ENCODE measurements at places on chromosomes 1 and 21.

- DNase-seq = peak; percentile 27
These were observed 12.0 kb downstream of the ALDH9A1 start for GRCh38 chr1:165686121-165686970.

GRCh38 chr1:230366504-230366915 lies 59.6 kb downstream of the PGBD5 start:
- no peak for DNase-seq

DNA sequence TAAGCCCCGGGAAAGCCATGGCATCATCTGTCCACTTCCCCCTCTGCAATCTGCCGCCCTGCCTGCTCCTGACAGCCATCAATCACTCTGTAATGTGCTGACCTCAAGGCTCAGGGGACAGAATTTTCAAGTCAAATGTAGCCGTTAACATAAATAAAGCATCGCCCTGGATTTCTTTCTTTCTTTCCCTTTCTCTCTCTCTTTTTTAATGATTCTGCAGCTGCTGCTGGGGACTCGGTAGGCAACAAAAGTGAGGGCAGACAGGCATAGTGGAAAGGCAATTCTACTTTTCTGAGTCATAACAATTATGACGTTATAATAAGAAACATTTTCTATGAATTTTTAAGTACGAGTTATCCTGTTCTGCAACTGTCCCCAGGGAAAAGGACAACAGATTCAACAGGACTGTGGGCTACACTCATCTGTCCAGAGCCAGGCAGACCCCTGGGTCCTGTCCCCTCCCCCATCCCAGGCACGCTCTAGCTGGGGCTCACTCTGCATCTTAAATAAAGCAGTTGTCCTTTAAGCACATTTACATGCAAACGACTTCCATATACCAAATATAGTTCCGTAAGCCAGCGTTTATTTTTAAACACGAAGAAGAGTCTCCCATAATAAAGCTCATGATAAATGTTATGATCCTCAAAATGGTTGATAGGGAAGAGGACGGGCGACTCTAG lies 78.7 kb downstream of the SSBP3 start:
- DNase-seq = no peak

- DNase-seq = no peak
These were observed 72.2 kb downstream of the AGPAT3 start for GRCh38 chr21:43937051-43937832.

GRCh38 chr1:215007880-215008279 lies 74.7 kb upstream of the KCNK2 start:
- no peak for DNase-seq

GRCh38 chr21:45300786-45301520 lies 13.3 kb upstream of the POFUT2 start:
- DNase-seq = no peak

- DNase-seq = no peak
These were observed 56.3 kb downstream of the PALMD start for GRCh38 chr1:99702221-99702620.

DNA sequence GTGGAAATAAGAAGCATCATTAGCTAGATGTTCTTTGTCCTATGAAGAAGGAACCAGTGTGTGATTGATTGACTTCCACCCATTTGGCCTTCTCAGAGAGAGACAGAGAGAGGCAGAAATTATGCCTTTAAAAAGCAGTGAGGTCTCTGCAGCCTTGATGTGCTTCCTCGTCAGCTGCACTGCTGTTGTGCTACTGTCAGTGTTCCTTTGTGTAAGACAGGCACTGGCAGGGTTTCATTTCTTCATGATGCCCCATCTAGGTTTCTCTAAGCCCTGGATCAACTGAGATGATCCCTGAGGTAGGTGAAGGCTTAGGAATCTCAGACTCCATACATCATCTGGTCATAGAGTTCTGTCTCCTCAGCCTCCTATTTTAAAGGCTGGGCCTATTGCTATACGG lies 34.9 kb downstream of the GPR3 start:
- DNase-seq = no peak

DNA sequence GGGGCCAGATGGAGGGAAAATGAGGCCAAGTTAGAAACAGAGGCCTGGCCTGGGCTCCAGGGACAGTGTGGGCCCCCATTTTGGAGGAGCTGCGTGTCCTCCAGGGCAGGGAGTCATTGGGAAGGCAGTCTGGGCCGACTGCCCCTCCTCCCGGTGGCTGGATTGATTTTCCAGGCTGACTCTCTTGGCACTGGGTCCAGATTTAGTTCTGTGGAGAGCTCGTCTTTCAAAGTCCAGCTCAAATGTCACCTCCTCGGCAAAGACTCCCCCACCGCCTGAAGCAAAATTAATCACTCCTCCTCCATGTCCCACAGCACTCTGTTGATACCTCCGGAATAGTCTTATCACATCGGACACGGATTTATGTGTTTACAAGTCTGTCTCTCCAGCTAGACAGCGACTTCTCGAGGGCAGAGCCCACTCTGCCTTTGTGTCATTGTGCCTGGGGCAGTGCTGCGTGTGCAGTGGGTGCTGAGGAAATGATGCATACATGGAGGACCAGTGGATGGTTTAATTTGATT lies 175.1 kb downstream of the CAMTA1 start:
- DNase-seq = no peak

GRCh38 chr1:107016376-107016978 lies 40.0 kb upstream of the PRMT6 start:
- DNase-seq = peak; percentile 31

DNA sequence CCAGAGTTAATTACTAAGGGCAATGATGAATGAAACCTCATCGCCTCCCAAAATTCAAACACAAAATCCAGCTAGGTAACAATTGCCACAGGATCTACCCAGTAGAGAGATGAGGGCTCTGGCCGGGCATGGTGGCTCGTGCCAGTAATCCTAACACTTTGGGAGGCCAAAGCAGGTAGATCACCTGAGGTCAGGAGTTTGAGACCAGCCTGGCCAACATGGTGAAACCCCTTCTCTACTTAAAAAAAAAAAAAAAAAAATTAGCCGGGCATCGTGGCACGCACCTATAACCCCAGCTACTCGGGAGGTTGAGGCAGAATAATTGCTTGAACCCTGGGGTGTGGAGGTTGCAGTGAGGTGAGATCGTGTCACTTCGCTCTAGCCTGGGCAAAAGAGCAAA lies 15.8 kb downstream of the CD2 start:
- DNase-seq = no peak

DNA sequence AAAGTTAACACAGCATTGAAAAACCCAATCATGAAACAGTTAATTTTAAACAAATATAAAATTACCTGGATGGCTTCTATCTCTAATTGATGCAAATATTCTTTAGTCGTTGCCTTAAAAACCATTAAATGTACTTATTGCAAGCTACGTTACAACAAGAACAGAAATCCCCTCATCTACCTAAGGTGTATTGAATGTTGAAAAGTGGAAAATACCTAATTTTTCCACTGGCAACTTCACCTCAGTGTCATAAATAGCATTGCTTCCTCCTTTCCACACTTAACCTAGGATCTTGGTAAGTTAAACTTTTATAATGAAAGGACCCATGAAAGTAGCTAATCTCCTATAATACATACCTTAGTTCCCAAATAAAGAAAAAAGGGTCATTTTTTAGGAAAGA lies 5.4 kb downstream of the GADD45A start:
- no peak for DNase-seq

- DNase-seq = no peak
These were observed 68.7 kb downstream of the CASZ1 start for GRCh38 chr1:10727751-10728232.

GRCh38 chr1:246503341-246503740 lies 3.7 kb downstream of the SMYD3 start:
- no peak for DNase-seq

DNA sequence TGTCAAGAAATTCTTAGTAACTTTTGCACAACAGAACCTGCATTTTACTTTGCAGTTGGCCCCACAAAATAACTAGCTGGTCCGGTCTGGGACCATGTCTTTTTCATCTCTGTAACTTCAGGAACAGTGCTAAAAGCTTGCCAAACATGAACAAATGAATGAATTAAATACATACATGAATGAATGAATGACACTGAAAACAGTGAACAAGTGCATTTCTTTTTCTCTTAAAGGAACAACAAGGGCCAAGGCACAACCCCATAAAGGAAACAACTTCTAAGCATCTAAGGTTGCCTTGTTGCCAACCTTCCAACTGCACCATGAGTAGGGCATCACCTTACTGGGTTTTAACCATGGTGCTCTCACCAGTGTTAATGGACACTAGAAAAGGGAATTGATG lies 534.4 kb upstream of the PKN2 start:
- DNase-seq = no peak

DNA sequence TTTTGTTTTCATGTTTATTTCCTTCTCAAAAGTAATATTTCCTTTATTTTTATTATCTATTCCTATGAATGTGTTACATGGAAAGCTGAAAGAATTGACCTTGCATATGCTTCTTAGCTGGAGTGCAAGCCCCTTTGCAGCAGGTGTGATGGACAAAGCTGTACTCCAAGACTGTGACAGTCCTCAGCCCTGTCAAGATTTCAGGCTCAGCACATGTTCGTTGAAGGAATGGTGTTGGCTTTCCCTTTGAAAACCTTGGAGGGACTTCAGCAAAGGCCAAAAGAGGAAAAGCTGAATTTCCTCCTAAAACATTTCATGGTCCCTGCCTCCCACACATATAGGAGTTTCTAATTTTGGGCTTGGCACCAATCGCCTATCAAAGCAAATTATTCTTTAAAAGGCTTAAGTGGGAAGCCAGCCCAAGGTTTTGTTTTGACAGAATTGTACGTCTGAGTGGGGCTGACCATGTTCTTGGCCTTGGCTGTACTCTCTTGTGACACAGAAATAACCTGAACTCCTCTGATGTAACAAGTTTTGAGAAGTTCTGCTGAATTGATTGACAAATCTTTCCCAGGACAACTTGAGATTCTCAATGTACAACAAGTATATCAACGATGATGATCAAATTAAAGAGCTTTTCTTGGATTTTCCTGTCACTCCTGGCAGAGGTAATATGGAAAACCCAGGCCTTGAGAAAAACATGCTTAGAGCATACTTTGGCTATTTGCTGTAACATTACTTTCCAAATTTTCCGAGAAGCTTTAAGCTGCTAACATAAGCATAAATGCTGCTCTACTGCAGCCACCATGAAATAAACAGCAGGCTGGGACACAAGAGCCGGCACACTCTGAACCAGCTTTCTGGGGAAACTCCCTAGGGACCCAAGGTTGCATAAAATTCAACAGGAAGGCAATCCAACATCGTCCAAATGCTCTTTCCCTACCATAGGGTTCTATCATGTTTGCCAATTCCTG lies 135.7 kb upstream of the ZNF648 start:
- DNase-seq = no peak

- DNase-seq = no peak
These were observed 32.6 kb downstream of the CFH start for GRCh38 chr1:196684476-196684875.

- DNase-seq = no peak
These were observed 84.7 kb downstream of the BRINP2 start for GRCh38 chr1:177255411-177255810.

GRCh38 chr1:70874063-70874462 lies 173.6 kb downstream of the PTGER3 start:
- DNase-seq = no peak

DNA sequence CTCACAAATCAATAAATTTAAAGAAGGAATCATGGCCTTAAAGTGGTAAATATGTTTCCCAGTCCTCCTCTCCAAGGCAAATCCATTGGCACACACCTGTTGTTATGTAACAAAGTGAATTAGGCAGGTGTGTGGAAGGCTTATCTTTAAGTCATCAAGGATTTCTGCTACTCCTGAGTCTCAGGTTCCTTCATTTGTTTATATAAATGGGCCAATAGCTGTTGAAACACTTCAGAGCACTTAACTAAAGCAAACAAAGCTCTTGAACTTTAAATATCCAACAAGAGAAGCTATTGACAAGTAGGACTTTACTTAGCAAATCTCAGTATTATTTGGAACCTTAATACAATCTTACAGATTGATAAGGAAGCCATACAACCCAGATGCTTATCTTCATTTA lies 99.3 kb upstream of the ESRRG start:
- no peak for DNase-seq

GRCh38 chr1:64114012-64114525 lies 89.4 kb upstream of the UBE2U start:
- no peak for DNase-seq

GRCh38 chr1:116988248-116988647 lies 13.3 kb upstream of the CD101 start:
- DNase-seq = no peak

- no peak for DNase-seq
These were observed 148.5 kb downstream of the DHRS3 start for GRCh38 chr1:12469493-12469892.

DNA sequence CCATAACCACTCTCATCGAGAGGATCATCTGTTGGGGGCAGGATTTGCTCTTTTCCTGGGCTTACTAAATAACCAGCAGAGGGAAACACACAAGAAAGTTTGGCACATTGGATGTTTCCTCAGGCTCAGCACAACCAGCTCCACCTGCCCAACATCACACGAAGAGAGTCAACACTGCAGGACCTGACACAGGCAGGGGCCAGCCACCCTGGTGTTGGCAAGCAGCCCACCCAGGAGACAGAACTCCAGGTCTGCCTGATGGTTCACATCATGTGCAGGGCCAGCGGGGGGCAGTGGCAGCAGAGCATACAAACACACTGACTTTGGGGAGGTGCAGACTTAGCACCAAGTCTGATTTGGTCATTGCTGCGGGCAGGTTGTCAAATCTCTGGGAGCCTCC lies 182.3 kb upstream of the GALNT2 start:
- DNase-seq = peak; percentile 12

DNA sequence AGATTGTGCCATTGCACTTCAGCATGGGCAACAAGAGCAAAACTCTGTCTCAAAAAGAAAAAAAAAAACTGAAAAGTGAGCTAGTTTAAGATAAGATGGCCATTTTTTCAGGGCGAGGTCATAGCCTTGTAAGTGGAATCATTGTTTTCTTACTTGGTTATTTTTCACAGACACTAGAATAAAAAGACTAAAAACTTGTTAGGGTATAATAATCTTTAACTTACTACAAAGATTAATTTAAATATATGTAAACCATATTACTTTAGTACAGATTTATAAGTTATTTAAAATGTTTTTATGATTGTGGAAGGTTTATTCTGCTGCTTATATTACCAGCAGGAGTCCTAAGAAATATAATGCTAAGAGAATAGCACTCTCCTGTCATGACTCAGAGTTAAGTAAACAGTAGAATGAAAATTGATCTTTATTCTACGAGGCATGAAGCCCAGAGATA lies 23.5 kb downstream of the ANGPTL1 start:
- no peak for DNase-seq

DNA sequence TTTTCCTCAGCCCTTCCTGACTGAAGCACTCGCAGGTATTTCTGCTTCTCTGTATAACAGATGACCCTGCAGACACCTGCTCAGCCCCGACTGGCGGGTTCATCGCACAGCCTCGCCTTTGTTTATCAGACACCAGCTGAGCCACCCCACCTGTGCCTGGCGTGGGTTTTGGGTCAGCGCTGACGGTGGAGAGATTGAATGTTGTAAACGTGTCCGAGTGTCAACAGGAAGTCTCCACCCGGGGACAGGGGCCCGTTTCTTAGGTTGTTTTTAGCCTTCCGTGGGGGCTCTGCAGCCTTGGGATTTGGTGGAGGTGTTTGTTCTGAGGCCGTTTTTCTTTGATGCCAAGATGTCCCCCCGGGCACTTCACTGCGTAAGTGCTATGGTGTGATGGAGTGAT lies 60.1 kb downstream of the COL18A1 start:
- DNase-seq = no peak

GRCh38 chr1:48523558-48523957 lies 51.6 kb upstream of the SPATA6 start:
- DNase-seq = no peak

- no peak for DNase-seq
These were observed 3.1 kb downstream of the MCL1 start for GRCh38 chr1:150576367-150576711.

GRCh38 chr21:45460611-45461368 lies 55.8 kb downstream of the COL18A1 start:
- DNase-seq = no peak

- no peak for DNase-seq
These were observed 721 bp downstream of the C1orf54 start for GRCh38 chr1:150273311-150273710.

Data from GM10248 (cell line).